Immature natural killer cell (primary cell): ENCODE measurements at places on chromosomes 13 and 19.

- DNase-seq: no peak
These were observed 14.4 kb upstream of the NPAS1 start for GRCh38 chr19:47005164-47005641.

GRCh38 chr19:39701291-39701690 lies 3.0 kb upstream of the LGALS14 start:
- DNase-seq: no peak

- no peak for DNase-seq
These were observed 67.6 kb downstream of the RASL11A start for GRCh38 chr13:27338207-27338606.

DNA sequence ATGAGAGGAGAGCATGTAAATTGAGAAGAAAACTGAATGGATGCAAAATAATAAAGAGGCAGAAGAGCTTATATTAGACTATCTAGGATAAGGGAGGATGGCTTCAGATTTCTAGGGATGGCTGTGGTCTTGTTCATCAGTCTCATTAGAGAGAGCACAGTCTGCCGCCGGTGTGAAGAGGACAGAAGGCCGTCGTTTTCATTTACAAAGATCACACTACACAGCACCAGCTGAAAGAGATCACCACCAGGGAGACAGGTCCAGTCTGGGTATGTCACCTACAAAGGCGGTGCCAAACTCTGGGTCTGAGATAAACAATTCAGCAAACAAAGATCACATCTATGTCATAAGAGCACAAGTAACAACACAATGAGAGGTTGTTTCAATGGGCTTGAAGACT lies 1222.3 kb upstream of the SLC10A2 start:
- no peak for DNase-seq

DNA sequence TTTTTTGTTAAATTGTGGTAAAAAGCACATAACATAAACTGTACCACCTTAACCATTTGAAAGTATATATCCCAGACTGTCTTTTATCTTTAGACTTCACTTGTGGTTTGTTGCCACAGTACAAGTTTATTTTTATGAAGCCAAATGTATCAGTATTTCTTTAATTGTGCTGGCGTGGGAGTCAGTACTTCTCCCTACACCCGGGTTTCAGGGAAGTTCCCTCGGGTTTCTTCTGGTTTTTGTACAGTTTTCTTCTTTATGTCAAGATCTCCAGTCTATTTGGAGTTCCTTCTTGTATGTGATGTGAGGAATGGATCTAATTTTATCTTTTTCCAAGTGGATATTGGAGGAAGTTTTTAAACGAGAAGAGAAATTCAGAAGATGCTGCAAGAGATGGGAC lies 20.5 kb downstream of the CCDC8 start:
- no peak for DNase-seq

- peak; percentile 30 for DNase-seq
These were observed 4.3 kb downstream of the RUVBL2 start for GRCh38 chr19:48997972-48998371.

DNA sequence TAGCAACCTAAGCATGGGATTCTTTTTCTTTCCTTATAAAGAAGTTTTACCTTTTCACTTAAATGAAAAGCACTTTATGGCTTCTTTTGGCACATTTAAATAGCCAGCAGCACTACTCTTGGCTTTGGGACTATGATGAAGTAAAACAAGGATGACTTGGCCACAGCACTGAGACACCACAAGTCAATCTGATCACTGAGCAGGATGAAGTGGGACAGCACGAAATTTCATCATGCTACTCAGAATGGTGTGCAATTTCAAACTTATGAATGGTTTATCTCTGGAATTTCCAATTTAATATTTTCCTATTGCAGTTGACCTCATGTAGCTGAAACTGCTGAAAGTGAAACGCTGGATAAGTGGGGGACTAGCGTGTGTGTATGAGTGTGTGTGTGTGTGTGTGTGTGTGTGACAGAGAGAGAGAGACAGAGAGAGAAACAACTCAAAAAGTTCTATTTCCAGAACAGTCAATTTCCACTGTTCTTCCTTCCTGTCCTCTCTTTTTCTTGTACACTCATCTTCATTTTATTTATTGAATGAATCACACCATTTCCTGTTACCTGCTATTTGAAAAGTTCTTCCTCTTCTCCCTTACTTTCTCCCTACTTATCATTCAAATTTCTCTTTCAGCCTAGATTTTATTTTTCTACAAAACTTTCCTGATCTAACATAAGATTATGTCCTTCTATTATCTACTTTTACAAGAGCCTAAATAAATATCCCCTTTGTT lies 414.2 kb upstream of the MIR17HG start:
- DNase-seq: no peak

DNA sequence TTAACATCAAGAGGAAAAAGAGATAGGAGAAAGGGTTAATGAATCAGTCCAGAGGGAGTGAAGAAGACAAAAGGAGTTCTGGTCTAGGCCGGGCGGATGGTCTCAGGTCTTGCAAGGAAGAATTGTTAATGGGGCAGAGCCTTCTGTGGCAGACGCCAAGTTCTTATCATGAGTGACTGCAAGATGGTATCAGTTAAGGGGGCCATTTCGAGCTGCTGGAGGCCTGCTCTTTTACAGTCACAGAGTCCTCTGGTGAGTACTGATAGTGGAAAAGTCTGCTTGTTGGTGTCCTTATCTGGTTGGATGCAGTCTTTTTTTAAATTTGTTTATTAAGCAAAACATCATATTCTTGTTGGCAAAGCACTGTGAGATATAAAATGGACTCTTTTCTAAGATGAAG lies 590.9 kb upstream of the SGCG start:
- DNase-seq: no peak

GRCh38 chr13:94233401-94233800 lies 246.1 kb downstream of the DCT start:
- DNase-seq: no peak

- no peak for DNase-seq
These were observed 16.3 kb downstream of the PBX4 start for GRCh38 chr19:19602136-19602712.

DNA sequence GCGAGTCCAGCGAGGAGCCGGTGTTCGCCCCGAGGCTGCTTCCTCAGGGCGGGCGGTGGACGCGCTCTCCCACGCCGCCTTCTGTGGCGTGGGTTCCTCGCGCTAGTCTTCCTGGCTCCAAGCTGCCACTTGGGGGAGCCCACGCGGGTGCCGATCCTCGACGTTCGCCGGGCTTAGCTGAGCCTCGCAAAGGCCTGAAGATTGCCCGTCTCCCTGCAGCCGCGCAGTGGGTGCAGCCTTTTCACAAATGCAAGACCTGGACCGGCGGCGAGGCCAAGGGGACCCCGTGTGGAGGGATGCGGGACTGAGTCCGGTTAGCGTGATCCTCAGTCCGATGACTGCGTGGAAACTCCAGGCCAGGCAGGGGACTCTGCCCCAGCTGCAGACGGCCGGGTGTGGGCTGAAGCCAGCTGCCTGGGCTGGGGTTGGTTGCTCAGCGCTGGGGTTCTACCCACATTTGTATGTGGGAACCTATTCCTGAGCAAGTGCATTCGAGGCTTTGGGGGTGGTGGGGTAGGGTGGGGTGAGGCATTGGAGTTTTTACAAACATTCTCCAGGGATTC lies 16.6 kb upstream of the LRP3 start:
- no peak for DNase-seq

DNA sequence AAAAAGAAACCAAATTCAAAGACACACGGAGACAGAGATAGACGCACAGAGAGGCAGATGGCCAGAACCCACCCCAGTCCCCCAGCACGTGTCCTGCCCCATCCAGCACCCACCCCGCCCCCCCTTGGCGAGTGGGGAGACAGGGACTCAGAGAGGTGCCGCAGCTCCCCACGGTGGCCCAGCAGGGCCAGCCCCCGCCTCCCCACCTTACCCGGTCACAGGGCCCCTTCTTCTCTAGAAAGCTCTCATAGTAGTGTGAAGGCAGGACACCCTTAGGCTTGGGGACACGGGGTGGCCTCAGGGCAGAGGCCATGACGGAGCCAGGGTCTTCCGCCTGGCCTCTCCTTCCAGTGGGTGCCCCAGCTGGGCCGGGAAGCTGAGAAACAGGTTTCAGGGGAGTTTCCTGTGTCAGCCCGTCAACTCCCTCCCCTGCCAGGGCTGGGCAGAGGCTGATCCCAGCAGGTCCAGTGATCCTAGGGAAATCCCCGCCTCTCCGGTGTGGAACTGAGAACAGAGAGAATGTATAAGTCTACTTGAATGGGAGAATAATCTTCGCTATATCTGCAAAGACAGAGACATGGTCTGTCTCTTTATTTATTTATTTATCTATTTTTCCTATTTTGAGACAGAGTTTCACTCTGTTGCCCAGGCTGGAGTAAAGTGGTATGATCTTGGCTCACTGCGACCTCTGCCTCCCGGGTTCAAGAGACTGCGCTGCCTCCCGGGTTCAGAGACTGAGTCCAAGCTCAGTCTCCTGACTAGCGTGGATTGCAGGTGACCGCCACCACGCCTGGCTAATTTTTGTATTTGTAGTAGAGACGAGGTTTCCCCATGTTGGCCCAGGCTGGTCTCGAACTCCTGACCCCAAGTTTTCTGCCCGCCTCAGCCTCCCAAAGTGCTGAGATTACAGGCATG lies at the start of gene STAP2:
STAP2 (minus strand) TSS at position 387 of the 915 bp plus-strand sequence; CDS start at position 313, 74 bp downstream.
- no peak for DNase-seq
